ENCODE measurements at places on chromosomes 5 and 9.

DNA sequence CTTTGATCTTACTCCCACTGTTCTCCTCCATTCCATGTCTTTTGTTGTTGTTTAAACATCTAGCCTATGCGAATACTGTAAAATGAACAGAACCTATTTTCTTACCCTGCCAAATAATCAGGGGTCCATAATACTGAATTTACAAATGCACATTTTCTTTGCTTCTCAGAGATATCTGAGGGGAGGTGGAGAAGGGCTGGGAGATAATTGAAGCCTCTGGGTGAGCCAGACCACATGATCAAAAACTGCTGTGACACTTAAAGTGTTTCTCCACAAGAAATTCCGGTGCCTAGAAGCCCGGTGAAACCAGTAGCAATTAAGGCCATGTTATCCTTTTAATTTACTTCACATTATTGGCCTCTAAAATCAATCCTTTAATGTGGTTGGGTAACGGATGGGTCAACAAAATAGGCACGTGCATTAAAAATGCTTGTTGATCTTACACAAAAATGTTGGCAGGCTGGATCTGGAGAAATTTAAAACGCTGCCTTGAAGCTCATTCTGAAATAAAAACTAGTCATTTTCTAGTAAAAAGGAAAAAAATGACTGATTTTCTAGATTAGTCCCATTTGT lies 10.8 kb downstream of the SEMA6A start:
- DNase-seq: no peak

DNA sequence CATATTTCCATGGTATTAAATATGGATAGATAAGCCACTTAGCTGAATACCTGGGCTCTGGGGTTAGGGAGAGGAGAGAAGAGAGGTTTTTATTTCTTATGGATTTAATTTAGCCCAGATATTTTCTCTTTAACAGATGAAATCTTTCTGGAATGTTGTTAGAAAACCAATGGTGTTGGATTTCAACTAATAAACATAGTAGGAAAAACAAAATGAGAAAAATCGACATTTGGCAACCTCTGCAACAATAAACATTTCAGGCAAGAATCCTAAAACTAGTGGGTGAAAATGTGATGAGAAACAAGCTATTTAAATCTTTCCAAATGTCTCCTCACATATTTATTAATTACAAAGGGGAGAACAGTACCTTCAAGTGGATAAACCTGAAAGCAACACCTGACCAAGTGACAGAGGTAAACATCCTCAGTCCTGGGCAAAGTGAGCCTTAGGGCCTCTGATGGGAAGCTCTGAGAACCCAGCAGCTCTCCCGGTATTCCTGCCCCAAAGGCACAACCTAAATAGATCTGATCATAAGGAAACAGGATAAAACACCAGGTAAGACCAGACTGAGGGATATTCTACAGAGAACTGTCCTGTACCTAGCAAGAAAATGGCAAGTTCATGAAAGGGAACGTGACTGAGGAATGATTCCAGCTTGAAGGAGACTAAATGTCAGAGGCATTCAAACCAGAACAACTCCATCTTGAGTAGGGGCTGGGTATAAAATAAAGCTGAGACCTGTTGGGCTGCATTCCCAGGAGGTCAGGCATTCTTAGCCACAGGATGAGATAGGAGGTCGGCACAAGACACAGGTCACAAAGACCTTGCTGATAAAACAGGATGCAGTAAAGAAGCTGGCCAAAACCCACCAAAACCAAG lies 163.7 kb downstream of the ESM1 start:
- no peak for DNase-seq

DNA sequence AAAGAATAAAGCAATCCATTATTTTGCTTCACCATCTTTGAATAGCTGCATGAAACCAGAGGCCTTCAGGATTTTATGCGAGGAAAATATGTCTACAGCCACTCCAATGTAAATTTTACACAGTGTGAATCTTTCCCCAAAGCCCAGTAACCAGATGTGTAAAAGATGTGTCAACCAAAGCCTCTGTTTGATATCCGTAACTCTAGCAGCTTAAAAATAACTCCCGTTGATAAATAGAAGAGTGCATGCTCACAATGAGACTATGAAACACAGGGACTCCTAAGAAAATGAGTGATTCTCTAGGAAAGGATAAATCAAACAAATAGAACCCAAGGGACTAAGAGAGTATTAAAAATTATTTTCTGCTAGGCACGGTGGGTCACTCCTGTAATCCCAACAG lies 60.0 kb upstream of the NPR3 start:
- no peak for DNase-seq

DNA sequence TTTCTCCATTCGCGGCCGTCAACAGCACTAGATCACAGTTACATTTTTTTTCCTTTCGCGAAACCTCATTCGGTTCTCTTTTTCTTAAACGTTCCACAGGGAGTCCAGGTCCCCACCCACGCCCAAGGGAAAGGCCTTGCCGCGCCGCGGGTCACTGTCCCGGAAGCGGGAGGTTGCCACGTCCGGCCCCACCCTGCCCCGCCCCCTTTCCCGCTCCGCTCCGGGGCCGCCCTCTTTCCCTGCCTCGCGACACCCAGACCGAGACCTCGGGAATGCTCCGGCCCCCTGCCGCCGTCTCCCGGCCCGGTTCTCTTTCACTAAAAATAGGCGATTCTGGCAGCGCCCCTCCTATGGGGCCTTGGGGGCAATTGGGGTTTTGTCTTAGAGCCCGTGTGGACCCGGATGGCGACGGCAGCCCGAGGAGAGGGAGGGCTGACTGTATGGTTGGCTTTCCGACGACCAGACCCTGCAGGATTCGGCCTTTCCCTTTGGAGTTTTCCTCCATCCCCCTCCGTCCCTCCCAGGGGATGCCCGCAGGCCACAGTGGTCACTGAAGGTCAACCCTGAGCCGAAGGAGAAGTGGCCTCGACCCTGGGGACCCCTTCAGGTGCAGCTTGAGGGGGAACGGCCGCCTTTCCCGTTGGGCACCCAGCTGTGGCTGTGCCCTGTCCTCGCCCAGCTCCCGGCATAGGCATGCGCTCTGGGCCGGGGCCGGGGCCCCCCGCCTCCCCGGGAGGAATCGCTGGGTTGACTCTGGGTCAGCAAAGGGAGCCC lies 2.8 kb upstream of the RACK1 start:
- peak; percentile 53 for DNase-seq

DNA sequence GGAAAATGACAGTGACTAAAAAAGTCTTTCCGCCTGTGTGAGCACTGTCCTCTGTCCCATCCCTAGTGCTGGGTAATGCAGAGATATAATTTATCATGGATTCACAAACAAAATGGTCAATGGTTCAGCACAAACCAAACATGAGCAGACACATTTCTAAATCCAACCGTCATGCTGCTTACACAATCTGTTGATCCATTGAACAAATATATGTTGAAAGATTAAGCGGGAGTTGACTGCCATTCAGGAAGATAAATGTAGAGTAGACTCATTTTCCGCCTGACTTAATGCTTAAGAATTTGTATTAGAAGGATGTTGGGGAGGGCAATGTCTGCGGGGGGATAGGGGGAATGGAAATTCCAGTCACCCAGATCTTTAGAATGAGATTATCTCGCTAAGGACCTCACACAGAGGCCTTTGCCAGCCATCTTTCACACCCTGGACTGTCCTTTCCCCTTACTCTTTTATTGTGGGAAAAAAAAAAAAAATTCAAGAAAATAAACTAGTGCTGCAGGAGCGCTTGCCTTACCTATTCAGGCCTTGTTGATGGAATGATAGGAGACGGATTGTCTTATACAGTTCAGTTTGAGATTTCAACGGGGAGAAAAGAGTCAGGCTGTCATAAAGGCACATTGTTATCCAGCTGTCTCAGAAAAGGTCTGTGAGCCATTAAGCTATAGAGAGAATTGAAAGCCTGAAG lies 153.7 kb downstream of the TLE1 start:
- DNase-seq: no peak

- DNase-seq: no peak
Observed at GRCh38 chr5:91178461-91178860, 204.7 kb downstream of the ARRDC3 start.
